ENCODE measurements at places on chromosomes 6 and 20. TPM values are rescaled to one million over a fixed set of nuclear protein-coding genes. Genes with fewer than 3 reads are reported as not detected.
A peak's percentile ranks its signal among the peaks of the same experiment; 100 is the strongest.

The C20orf202 gene
- polyA plus RNA-seq = 0.14 TPM

The DEFB128 gene
- not detected for polyA plus RNA-seq

DNA sequence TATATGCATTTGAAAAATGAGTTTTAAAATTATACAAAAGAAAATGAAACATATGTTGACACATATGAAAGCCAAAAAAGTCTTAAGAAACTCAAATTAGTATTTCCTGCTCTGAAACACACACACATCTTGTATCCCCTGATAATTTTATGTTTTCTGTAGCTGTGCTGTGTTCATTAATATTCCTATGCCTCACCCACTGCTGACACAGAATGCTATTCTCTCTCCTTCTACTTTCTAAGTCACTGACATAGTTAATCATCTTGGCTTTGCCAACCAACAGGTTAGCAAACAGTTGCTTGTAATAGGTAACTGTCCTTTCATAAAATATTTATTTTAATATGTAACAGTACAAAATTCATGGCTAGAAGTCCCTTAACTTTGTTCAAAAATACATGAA is 140.7 kb downstream of the DST start:
- DNase-seq = no peak

- DNase-seq = no peak
These were observed at the start of gene SERAC1 for GRCh38 chr6:158168040-158168289. SERAC1 (minus strand) TSS chr6:158168262; CDS start chr6:158158363, 9,899 bp downstream.

- DNase-seq = no peak
These were observed 348.3 kb upstream of the PRND start for GRCh38 chr20:4373454-4373853.

GRCh38 chr20:63208346-63208909 is 7.5 kb downstream of the YTHDF1 start:
- no peak for DNase-seq

DNA sequence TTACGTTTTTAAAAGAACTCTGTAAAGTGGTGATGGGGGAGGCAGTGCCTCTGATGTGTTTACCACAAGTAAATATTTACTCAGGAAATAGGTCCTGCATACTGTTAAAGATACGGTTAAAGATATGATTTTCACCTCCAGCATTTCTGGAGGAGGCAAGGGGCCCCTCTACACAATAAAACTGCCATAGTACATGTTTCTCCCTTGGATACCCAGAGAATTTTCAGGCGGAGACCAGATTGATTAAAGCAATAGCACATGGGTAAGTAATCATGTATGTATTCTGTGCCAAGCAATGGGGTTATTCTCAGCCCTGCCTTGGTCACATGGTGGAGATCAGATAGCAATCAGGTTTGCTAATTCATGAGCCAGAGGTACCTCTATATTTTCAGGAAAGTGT is 9.6 kb downstream of the RIPOR2 start:
- no peak for DNase-seq

The OR12D3 gene
- not detected for polyA plus RNA-seq

DNA sequence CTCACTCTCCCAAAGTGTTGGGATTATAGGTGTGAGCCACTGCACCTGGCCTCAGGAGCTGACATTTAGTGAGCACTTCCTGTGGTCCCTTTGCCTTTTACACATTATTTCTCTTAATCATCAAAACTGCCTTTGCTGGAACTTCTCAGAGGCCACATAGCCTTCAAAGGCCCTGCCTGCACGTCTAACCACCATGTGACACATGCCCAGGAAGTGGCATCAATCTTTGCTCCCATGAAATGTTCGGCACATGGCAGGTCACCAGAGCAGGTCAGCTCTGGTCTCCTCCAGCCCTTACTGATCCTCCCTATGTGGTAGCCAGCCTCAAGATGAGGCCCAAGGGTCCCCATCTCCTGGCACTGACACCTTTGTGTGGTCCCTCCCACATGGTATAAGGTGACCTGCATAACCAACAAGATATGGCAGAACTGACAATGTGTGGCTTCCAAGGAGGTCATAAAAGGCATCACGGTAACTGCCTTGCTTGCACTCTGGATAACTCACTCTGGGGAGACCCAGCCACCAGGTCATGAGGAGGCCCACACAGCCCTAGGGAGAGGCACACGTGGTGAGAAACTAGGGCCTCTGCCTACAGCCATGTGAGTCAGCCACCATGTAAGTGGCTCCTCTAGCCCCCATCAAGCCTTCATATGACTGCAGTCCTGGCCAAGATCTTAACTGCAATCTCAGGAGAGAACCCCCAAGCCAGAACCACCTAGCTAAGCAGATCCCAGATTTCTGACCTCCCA is 28.8 kb upstream of the HMGA1 start:
- no peak for DNase-seq

GRCh38 chr20:1209447-1210387 is 6.5 kb downstream of the C20orf202 start:
- DNase-seq = no peak

The FOXS1 gene
- 5.8 TPM for polyA plus RNA-seq

GRCh38 chr6:55836481-55836880 is 38.9 kb downstream of the BMP5 start:
- no peak for DNase-seq

The BPIFA1 gene
- polyA plus RNA-seq = not detected

DNA sequence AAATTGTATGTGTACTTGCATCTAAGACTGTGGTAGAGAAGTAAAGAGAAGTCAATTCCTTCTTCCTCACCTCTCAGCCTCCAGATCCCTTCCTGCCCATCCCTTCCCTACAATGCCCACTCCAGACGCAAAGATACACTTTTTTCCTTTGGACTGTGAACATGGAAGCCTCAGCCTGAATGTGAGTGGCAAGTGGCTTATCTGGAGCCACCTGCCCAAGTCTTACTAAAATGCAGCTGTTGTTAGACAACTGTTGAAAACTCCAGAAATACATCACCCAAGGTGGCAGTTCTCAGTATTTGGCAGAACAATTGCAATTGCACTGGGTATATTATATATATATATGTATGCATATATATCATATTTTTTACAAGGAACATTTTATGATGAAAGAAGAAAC is 7.5 kb downstream of the VGLL2 start:
- DNase-seq = no peak

The RIPPLY2 gene
- polyA plus RNA-seq = not detected

DNA sequence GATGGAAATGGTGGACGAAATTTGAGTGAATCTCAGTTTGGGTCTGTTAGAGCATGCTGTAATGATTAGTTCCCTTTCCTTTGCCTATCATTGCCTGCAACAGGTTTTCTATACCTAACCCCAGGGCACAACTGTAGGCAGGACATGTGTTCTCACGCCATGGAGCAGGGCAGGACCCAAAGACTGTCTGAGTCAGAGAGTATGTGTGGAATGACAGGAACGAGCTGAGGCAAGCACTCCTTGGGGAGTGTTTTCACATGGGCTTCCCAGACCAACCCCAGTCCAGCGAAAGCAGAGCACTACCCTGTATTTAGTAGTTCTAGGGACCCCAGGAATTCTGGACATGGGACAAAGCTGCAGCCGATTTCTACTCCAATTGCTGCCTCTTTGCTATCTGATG is 234.2 kb downstream of the HACE1 start:
- no peak for DNase-seq

GRCh38 chr6:70590400-70590799 is 23.7 kb downstream of the SDHAF4 start:
- DNase-seq = no peak

DNA sequence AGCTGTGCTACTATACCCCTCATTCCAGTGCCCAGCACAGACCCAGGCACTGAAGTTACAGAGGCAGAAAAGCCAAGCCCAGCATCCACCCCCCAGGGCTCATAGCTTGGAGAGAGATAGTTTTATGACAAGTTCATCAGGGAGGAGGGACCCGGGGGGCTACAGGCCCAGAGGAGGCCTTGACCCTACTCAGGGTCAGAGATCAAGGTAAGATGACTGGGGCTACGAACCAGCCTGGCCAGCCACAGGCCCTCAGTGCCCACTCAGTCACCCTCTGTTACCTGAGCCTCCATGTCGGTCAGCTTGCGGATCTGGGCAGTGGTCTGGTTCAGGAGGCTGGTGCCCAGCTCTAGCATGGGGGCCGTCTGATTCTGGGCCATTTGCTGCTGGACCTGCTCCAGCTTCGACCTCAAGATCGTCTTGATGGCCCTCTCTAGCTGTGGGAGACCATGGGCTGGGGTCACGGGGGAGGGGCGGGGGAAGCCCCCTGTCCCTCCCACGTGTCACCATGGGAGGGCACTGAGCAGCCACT is 26.1 kb downstream of the ANGPT4 start:
- no peak for DNase-seq

- DNase-seq = no peak
These were observed 155.5 kb upstream of the SLC24A3 start for GRCh38 chr20:19056909-19057308.

DNA sequence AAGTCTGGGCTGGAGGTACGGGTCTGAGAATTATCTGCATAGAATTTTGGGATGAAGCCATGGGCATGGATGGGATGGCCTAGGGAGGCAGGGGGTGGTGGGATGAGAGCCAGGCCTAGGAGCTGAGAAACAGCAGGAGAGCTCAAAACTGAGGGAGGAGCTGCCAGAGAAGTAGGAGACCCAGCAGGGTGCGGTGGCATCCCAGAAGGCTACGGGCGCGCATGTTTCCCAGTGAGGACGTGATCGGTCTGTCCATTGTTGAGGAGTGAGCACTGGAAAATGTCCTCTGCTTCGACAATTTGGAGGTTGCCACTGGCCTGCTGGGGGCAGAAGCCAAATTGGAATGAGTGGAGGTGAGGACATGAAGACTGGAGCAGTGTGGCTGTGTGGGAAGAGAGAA is 14.5 kb upstream of the MROH8 start:
- no peak for DNase-seq

GRCh38 chr6:126181890-126182289 is 158.0 kb upstream of the CENPW start:
- no peak for DNase-seq

DNA sequence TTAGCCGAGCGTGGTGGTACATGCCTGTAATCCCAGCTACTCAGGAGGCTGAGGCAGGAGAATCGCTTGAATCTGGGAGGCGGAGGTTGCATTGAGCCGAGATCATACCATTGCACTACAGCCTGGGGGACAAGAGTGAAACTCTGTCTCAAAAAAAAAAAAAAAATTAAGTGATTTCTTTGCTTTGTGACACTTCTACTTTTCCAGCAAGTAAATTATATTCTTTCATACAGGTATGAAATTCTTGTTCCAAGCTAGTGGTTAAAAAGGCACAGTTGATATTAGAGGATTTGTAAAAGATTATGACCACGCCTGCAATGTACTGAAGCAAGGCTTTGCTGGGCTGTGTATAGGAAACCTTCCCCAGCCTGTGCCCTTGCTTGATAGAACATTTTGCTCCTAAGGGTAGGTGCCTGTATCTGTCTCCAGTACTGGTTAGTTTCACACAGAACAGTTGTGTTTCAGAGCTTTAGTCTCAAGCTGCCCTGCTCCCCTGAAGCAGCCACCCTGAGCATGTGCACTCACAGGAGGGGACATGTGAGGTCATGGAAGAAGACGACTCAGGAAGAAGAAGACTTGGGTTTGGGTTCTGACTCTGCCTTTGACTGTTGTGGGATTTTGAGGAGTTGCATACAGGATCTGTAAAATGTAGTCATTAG is 10.2 kb downstream of the PTPN1 start:
- DNase-seq = no peak

The GJA1 gene
- 81.5 TPM for polyA plus RNA-seq

DNA sequence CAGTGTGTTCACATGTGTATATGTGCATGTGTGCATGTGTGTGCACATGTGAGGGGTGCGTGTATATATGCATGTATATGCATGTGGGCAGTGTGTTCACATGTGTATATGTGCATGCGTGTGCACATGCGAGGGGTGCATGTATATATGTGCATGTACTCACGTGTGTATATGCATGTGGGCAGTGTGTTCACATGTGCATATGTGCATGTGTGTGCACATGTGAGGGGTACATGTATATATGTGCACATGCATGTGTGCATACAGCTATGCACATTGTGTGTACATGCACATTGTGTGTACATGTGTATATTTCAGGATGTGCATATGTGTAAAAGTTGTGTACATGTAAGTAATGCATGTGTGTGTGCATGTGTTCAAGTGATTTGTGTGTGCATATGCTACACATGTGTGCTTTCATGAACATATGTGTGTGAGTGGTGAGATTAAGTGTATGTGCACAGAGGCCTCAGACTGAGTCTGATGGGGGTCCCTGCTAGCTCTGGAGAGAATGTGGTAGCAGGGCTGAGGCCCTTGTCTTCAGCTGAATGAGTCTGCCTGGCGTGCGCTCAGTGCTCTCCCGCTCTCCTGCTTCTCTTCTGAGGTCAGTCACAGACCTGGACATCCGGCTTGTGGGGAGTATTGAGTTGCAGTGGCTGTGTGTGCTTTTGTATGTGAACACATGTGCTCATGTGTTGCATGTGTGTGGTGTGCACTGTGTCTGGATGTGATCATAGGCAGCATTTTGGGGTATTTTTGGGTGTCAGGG is 19.9 kb upstream of the MYT1 start:
- DNase-seq = no peak

DNA sequence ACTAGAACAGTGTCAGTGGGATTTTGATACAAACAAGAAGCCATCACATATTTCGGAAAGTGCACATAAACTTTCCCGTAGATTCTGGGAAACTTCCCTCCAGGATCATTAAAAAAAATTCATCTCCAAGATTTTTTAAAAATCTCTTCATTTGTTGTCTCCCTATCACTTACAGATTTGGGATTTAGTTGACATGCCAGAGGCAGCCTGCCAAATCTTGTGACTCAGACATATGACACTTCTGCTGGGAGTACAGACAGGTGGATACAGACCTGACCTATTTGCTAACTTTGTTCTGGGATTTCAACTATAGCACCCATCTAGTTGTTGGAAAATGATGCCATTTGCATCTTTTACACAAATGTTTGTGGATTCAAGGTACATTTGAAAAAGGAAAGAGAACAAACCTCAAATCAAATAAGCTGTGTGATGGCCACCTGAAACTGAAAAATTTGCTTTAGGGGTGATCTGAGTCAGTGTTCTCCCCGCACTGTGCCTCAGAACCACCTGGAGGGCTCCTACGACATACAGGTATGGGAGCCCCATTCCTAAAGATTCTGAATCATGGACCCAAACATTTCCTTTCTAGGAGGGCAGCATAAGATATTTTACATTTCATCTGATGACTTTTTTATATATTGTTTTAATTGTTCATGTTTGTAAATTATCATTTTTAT is 21.9 kb upstream of the CD2AP start:
- no peak for DNase-seq

- no peak for DNase-seq
These were observed 19.3 kb upstream of the SCML4 start for GRCh38 chr6:107843400-107843799.

GRCh38 chr6:27814665-27815424 is 97.4 kb downstream of the OR2B2 start:
- DNase-seq = peak; percentile 94

GRCh38 chr6:158211273-158212055 is 43.3 kb downstream of the GTF2H5 start:
- no peak for DNase-seq

The LRP11 gene
- polyA plus RNA-seq = 34.5 TPM

Data from left renal pelvis (tissue), 4 donors.